NCI-H2029 treated with DMSO at 0.1 percent for 48 hours (cell line): ENCODE measurements at places on chromosomes 13 and 19.

DNA sequence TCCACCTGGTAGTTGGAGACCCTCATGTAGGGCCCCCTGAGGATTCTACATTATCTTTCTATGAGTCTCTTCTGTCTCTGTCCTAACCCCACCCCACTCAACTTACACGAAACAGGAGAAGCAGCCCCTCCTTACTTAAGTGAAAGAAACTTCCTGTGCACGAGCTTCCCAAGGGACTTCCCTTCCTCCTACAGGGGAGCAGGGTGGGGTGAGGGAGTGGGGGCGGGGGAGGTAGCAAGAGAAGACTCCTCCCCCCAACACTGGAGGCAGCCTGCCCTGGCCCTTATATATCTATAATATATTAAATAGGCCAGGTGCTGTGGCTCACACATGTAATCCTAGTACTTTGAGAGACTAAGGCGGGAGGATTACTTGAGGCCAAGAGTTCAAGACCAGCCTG is 5.5 kb upstream of the PDE4C start:
- no peak for DNase-seq

DNA sequence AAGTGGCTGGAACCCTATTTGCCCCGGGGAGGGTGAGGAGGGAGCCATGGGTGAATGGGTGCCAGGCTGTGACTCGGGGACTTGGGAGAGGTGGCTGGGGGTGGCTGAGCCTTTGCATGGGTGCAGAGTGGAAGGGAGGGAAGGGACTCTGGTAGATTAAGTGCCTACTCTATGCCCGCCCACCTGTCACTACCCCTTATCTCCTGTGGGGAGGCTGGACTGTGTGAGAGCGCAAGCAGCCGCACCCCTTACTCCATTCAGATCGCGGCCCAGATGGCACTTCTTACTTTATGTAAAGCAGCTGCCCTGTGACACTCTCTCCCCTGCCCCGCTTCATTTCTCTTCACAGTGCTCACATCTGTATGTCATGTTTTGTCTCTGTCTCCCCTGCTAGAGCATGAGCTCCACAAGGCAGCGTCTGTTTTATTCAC is 2.9 kb downstream of the KASH5 start:
- no peak for DNase-seq

DNA sequence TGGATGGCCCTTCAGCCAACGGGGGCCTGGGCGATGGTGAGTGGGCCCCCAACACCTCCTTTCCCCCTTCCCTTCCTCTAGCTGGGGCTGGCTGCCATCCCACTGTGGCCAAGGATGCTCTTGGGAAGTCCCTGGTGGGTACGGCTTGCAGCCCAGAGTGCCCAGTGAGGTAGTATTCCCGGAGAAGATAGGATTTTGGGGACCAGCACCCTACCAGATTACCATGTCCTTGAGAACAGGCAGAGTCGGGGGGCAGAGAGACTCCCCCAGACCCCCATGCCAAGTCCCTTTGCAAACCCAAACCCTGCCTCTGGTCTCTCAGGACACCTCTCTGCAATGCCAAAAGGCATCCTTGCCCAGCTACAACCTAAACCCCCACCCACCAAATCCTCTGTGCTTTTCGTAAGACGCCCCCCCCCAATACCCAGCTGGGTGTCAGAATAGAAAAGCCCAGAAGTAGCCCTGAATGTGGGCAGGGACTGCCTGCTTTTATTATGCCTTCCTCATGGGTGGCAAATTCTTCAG is 1.7 kb downstream of the HIF3A start:
- no peak for DNase-seq

GRCh38 chr13:27086599-27087265 is 84.9 kb downstream of the USP12 start:
- DNase-seq: no peak

DNA sequence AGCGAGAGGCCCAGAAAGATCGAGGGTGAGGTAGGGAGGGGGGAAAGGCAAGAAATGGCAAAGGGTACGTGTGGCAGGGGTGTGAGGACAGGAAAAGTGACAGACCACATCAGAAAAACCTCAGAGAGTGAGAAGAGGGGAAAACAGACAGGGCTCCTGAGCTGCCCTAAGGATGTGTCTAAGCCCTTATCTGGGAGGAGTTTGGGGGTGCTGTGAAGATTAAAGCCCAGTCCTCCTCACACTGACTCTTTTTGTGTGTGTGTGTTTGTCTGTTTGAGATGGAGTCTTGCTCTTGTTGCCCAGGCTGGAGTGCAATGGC is 703 bp upstream of the PTH2 start:
- DNase-seq: no peak

DNA sequence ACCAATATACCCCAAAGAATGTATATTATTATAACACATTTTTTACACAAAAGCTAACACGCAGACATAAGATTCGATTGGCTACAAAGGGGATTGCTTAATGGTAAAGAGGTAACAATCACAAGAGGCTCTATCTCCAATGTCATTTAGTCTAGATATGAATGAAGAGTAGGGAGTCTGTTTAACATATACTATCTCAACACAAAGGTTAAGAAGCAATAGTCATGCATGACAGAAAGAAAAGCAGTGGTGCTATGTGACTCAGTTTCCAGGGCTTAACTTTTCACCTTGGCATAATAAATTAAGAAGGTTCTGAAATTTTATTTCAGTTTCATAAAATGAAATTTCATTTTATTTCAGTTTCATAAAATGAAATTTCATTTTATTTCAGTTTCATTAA is 33.3 kb downstream of the UFM1 start:
- DNase-seq: no peak

DNA sequence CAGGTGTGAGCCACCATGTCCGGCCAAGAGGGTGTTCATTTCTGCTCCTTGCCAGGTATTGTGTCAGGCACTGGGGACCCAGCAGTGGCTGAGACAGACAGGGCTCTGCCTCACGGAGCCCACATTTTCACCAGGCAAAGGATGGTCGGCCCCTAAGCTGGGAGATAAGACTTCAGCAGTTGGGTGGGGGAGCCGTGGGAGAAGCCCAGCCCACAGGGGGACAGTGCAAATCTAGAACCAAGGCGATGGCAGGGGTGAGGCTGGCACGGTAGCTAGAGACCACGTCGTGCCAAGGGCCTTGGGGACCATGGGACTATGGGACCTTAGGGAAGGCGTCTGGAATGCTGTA is 8.3 kb downstream of the LSR start:
- DNase-seq: no peak

GRCh38 chr13:102131246-102131645 is 270.6 kb downstream of the FGF14 start:
- no peak for DNase-seq

- DNase-seq: no peak
These were observed 882.5 kb downstream of the PCDH9 start for GRCh38 chr13:66347486-66348117.

- no peak for DNase-seq
These were observed 150.7 kb downstream of the ABCC4 start for GRCh38 chr13:95150555-95150954.

DNA sequence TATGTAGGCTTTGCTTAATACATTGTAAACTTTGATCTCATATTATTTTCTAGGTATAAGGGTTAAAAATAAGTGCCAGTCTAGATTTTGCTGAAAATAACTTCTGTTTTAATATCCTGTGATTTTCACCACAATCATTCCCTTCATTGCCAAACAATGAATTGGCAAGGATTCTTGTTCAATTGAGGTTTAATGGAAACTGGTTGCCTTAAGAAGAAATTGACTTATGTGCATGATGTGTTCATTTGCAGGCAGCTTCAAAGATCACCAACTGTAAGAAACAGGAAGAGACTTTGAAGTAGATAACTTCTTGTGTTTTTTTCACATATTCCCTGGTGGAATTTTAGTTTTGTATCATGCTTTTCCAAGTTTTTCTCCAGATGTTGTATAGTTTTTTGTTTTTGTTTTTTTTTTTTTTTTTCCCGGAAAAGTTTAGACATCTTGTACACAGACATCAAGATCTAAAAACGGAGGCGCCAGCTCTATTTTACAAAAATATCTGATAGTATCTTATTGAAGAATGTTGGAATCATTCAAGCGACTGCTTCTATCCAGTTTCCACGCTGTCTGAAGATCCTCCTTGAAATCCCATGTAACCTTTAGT is 108.3 kb downstream of the POSTN start:
- no peak for DNase-seq
